ENCODE measurements at places on chromosomes 12 and 14.

DNA sequence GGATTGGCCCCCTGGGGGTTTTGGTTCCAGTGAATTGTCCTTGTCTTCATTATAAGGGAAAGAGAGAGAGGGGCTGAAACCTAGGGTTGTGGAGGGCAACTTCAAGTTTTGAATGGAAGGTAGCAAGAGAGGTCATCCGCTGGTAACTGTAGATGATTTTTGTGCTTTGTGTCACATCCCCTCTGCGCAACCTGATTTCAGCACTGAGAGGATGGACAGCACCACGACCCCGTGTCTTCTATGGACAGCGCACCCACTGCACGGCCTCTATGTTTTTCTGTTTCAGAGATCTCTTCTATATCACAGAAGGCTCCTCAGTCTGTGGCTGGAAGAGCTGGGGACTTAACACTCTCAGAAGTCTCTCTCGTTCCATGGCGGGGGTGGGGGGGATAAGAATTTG, 127.0 kb upstream of the RPH3A start:
- DNase-seq = peak; percentile 11

DNA sequence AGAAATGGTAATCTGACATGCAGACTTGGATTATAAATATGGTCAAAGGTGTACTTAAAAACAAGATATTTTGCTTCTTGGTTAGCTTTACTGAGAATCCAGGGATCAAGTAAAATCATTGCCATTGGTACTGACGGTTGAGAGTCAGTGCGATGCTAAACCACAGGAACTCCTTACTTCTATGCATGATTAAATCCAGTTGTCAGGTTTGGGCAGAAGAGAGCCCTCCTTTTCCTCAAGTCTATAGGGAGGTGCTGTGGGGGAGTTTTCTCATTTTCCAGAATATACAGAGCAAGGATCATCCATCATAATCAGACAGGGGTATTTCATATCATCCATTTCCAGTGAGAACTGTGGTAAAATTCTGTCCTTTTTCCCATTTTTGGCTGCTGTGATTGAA, 839.1 kb downstream of the NRXN3 start:
- no peak for DNase-seq

GRCh38 chr14:51242545-51243490, 2.8 kb downstream of the TMX1 start:
- no peak for DNase-seq

DNA sequence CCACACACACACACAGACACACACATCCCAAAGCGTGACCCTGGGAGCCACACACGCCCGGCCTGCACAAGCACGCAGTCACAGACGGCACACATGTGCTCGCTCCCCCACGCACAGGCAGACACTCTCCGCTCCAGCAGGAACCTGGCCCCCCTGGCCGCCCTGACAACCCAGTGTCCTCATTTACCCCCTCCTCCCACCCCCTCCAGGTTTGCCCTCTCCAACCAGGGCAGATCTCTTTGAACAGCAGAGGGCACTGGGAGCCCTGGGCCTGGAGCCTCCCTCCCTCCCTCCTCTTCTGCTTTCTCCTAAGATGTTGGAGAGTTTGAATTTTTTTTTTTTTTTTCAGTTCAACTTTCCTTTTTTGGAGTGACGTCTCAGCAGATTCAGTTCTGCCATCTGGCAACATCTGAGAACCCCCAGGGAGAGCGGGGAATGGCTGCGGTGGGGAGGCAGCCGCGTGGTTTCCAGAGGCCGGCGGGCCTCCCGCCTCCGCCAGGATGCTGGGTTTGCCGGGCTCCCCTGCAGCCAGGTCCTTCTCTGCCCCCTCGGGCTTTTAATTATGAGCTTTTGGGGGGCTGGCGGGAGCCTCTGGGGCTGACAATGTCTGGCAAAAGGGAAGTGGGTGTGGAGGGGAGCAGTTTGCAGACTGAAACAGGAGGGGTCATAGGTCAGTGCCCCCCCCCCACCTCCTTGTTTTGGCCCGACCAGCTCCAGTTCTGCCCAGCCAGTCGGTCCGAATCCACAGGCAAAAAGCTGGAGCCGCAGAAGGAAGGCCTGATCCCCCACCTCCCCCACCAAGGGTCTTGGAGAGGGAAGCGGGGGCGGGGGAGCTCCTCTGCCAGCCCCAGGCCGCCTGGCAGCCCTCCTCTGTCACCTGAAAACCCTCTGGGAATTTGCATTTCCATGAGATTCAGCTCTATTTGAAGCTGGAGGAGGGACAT, 1.3 kb upstream of the NCOR2 start:
- DNase-seq = no peak

DNA sequence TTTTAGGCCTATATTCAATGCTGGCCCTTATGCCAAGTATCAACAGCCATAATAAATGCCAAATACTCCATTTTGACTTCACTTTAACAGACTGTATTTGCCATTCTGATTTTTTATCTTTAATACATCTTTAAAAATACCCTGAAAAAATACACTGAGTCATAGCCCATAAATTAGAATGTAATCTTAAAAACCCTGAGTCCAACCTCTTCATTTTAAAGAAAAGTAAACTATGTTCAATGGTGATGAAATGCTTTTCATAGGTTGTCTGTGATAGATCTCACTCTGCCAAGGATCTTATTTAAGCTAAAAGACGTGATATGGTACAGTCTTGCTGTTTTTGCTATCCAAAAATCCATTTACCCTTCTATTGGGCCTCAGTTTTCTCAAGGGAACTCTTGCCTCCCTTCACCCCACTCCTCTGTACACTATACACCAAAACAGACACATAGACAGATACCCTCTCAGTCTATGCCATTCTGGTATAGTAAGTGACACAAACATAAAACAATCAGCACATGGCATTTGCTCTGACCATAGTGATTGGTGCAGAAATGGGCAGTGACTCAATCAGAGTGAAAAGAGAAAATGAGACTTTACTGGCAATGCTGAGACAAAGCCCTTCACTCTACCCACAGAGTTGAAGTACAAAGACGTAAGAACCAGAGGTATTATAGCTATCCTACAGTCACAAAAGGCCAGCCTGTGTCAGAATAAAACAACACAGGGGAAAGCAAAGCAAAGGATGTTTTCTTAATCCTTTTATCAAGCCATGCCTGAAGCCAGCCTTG, 49.1 kb downstream of the BTG1 start:
- no peak for DNase-seq

GRCh38 chr14:105087308-105087962, 22.2 kb upstream of the GPR132 start:
- DNase-seq = no peak

DNA sequence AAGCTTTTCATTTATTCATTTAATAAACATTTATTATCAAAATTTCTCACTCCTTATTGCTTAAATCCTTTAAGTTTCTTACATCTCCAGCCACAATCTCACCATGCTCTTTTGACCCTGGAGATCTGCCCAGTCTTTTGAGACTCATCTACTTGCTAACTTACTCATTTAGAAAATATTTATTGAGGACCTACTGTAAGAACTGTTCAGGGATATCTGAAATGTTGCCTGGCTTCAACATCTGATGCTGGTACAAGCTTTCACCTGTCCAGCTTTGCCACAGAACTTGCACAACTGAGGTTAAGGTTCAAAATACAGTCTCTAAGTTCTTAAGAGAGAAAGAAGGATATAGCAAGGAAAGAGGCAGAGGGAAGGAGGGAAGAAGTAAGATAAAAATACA, 17.5 kb upstream of the GXYLT1 start:
- DNase-seq = no peak

GRCh38 chr14:88682495-88683114, 110.1 kb downstream of the EML5 start:
- DNase-seq = no peak

DNA sequence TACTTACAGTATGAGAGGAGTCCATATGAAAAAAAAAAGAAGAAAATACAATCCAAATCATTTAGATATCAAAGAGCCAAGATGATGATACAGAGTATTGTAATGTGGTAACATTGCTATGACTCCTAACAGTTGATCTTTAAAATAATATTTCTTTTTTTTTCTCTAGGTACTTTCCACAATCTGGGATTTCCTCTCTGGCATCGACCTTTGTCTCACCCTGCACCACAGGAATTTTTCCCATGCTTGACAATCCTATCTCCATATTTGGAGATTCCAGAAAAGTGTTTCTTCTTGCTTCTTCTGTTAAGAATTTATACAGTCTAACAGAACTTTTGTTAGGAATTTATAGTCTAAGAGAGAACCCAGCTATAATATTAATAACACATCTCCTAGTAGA, 184.4 kb downstream of the ITPR2 start:
- DNase-seq = no peak

GRCh38 chr14:94423453-94424056, 29.0 kb downstream of the SERPINA11 start:
- peak; percentile 46 for DNase-seq

DNA sequence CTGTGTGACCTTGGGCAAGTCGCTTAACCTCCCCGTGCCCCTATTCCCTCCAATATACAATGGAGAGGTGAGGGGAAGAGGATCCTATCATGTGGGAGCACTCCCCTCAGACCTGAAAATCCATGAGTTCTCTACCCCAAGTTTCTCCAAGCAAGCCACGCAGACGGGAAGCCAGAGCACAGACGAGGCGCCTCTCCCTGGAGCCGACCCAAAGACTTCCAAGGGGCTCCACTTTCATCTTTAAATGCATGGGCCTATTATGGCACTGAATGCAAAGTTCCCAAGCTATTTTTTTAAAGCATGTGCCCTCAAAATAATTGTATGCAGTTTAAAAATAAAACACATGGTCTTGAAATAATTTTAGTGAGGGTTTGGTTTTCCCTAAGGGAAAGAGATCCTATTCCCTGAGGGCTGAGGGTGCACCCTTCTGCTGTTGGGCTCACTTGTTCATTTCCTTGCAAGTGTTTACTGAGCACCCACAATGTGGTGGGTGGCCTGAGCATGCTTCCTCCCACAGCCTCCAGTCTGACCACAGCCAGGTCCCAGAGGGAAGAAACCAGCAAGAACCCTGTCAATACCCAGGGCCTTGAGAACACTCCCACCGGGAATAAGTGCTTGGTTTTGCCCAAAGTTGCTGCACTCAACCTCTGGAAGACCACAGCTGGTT, 14.6 kb downstream of the CMKLR1 start:
- DNase-seq = no peak

GRCh38 chr14:68442828-68443629, 349.8 kb downstream of the ZFP36L1 start:
- DNase-seq = no peak

Data from left renal cortex interstitium (tissue), 4 donors.